IPS-NIHi11 (cell line): ENCODE measurements at places on chromosomes 2 and 18.

GRCh38 chr2:1253629-1254028 lies 159.6 kb upstream of the TPO start:
- no peak for DNase-seq

DNA sequence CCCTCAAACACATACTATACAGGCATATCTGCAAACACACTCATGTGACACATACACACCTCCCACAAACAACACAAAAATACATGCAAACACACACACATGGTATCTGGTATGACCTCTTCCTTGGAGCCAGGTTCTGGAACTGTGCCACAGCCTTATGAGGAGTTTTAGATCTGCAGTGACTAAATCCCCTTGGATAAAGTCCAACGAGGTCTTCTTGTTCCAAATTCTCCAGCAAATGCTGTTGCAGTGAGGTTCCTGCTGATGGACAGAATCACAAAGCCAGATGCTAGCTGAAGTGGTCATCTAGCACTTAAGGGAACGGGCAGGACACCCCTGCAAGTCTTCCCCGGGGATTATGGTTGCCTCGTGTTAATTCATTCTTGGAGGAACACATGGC lies 54.5 kb upstream of the DAPL1 start:
- no peak for DNase-seq

DNA sequence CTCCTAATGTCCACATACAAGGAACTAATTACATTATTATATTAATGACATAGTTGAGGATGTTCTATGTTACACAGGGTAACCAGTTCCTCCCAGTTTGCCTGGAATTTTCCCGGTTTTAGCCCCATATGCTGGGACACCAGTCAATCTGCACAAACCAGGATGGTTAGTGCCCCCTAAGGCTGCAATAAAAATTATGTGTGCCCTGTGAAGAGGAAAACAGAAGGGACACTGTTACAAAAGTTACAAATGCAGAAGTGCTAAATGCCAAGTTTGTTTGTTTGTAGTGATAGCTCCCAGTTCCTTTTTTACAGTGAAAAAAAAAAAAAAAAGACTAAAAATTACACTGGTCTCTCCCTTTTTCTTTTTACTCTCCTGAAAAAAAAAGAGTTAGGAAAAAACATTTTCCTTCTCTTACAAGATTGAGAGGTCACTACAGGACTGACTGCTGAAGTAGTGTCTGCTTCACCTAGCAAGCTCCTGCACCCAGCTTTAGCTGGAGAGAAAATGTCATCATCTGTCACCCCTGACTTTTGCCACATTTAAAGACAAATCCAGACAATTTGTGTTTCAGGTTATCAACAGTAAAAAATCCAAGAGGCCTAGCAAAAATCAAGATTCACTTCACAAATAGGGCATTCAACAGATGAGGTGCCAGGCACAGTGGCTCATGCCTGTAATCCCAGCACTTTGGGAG lies 3.2 kb downstream of the ANKRD44 start:
- no peak for DNase-seq

GRCh38 chr18:49127471-49128190 lies 176.9 kb upstream of the SMAD7 start:
- no peak for DNase-seq

- DNase-seq, result no peak
Measured at GRCh38 chr2:24844023-24844685, 50.9 kb downstream of the CENPO start.

DNA sequence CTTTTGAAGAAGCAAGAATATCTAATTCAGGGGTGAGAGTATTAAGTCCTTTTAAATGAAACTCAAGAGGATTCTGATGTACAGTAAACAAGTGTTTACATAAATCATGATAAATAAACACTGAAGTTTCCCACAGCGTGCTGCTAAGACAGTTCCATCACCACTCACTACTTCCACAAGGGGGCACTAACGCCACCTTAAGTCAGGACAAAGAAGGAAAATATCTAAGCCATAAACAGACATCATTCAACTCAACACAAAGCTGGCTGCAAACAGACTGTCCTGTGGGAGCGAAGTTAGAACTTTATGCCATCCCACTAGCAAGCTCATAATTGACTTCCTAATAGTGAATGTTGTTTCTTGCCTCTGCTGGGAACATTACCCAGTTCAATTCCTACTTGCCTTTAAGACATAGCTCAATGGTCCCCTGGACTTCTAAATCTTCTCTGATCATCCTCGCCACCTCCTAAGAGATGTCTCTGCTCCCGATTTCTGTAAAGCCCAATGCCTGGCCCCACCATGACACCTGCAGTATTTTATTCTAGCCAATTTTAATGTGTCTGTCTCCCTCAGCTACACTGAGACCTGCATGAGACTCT lies 36.5 kb downstream of the MRPL44 start:
- peak; percentile 75 for DNase-seq

DNA sequence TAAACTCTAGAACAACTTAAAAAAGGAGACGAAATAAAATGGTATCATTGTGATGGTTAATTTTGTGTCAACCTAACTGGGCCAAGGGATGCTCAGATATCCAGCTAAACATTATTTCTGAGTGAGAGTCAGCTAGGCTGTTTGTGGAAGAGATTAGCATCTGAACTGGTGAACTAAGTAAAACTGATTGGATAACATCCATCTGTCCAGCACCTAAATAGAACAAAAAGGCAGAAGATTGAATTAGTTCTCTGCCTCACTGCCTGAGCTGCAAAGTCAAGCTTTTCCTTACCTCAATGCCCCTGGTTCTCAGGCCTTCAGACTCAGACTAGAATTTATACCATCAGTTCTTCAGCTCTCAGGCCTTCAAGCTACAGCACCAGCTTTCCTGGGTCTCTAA lies 30.0 kb downstream of the PPP3R1 start:
- no peak for DNase-seq

DNA sequence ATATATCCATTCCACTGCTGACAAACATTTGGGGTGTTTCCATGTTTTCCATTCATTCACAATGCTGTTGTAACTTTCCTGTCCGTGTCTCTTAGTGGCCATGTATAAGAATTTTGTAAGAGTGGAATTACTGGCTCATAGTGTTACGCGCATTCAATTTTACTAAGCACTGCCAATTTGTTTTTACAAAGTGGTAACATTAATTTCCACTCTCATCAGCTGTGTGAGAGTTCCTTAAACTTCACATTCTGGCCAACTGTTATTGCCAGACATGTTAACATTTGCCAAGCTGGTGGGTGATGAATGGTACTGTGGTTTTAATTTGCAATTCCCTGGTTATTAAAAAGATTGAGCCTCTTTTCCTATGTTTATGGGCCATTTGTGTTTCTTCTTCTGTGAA lies 134.2 kb downstream of the DTNB start:
- no peak for DNase-seq

DNA sequence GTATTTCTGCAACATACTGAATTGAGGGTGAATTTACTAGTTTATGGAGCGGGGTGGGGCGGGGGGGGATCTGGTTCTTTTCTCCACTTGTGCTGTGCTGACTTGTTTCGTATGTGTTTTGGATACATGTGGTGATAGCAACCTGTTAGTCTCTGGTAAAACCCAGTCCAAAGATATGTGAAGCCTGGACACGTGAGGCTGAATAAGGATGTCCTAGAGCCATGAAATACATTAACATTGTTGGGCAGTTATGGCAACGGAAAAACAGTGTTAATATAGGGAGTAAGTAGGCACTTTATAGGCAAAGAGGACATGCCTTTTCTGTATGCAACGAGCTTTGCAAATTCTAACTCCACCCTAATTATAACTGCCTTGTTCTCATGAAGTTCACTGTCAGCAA lies 42.1 kb upstream of the NEMP2 start:
- no peak for DNase-seq
